ENCODE measurements at places on chromosomes 16 and 17.

- no peak for DNase-seq
Measured at GRCh38 chr16:88920618-88921590, 54.4 kb upstream of the PABPN1L start.

- DNase-seq, result peak; percentile 61
Measured at GRCh38 chr17:36544044-36544306, 744 bp upstream of the GGNBP2 start.

- no peak for DNase-seq
Measured at GRCh38 chr17:83099570-83100181, 20.3 kb downstream of the METRNL start.

DNA sequence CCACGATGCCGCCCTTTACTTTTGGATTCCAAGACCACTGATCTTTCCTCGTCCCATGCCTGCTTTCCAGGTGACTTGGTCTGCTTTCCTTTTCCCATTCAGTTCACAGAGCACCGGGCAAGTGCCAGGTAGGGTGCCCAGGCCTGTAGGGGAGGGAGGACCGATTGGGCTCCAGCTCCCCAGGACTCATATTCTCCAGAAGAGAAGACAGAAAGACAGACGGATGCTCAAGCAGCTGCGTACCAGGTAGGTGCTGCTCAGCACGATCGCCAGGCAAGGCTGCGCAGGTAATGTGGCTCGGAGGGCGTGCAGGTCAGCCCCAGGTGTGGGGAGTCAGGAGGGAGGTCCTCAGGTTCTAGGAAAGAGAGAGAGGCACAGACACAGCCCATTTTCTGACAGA is 67.5 kb upstream of the ZNF423 start:
- no peak for DNase-seq

- DNase-seq, result no peak
Measured at GRCh38 chr17:35807371-35808144, 1.7 kb upstream of the TAF15 start.

DNA sequence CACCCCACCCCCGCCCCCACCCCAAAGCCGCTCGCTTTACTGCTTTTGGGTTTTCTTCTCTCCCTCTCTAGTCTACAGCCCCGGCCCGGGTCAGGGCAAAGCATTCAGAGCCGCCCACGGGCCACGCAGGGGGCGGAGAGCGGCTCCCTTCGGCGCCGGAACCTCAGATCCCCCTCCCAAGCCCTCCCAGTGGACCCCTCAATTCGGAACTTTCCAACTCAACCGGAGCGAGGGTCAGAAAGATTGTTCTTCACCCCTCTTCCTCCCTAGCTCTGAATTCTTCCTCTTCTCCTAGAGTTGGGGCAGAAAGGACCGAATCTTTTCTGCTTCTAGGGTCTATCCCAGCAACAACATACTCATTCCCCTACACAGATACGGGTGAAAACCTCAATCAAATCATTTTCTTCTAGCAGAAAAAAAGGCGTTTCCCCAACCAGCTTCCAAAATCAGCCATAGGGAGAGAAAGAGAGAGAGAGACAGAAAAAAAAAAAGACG is 1.0 kb downstream of the HOXB2 start:
- peak; percentile 45 for DNase-seq

GRCh38 chr17:43456661-43457361 is 27.0 kb upstream of the DHX8 start:
- DNase-seq, result no peak

DNA sequence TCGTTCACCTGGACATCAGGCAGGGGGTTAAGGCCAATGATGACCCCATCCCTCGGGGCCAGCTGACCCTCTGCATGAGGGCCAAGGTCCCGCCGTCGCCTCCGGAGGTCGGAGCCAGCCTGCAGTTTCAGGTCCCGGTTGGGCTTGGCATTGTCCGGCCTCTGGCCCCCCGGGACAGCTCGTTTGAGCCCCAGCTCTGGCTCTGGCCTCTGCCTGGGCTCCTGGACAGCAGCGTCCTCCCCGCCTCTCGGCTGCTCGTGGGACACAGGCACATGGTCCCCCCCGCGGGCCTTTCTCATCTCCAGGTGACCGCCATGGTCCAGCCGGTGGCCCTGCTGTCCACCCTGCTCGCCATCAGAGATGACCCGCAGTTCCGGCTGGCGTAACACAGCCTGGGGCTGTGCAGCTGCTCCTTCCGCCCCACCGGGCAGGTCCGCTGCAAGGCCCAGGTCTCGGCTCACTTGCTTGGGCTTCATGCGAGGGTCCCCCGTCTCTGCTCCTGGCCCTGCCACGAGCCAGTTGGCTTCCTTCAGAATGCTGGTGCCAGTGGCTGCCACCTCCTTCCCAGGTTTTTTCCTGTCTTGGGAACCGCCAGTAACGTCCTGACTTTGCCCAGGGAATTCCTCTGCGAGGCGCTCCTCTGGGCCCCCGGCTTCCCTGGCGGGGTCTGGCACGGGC is 6.7 kb downstream of the NDUFAF8 start:
- no peak for DNase-seq

DNA sequence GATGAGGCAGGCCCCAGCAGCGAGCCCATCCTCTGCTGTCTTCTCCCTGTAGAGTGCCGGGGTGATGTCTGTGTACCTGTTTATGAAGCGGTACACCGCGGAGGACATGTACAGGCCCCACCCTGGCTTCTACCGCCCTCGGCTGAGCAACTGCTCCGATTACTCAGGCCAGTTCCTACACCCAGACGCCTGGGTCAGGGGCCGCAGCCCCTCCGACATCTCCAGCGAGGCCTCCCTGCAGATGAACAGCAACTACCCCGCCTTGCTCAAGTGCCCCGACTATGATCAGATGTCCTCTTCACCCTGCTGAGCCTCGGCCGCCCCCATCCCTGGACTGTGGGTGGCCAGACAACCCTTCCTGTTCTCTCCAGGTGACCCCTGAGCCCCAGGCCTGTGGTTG is 50.0 kb downstream of the CACNG5 start:
- no peak for DNase-seq

DNA sequence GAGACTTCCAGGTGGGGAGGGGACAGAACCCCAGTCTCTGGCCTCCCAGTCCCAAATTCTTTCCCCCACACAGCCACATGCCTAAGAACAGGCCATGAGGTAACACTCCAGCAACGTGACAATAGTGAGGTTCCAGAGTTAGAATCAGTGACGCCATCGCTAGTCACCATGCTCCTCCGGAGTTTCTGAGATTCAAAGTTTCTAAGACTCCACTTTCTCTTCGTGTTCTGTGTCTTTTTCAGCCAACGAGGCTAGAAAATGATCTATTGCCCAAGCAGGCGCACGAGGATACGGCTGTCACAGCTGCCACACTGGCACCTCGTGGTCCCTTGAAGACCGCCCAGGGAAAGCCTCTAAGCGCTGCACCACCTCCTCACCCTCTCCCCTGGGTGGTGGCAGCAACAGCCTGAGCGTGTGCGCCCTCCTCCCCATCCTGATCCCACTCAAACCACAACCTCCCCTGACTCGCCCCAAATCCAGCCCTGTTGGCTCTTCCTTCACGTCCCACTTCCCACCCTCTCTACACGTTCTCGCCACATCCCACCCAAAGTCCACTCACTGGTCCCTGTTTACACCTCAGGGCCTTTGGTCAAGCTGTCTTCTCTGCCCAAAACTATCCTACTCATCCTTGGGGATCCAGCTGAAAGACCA is 1.0 kb downstream of the MCRIP1 start:
- DNase-seq, result peak; percentile 10

All from hematopoietic multipotent progenitor cell treated with erythropoietin and hydrocortisone succinate and interleukin-3 and kit ligand, for 17 days (in vitro differentiated cells).